ENCODE measurements at places on chromosomes 3 and 15. TPM values are rescaled to one million over a fixed set of nuclear protein-coding genes. Genes with fewer than 3 reads are reported as not detected.
A peak's percentile ranks its signal among the peaks of the same experiment; 100 is the strongest.

The SPPL2A gene
- total RNA-seq, result 95.9 TPM

The PLA2G4B gene
- 0.65 TPM for total RNA-seq

The KLHL24 gene
- 20.6 TPM for total RNA-seq

The TNIK gene
- total RNA-seq, result 3.1 TPM

DNA sequence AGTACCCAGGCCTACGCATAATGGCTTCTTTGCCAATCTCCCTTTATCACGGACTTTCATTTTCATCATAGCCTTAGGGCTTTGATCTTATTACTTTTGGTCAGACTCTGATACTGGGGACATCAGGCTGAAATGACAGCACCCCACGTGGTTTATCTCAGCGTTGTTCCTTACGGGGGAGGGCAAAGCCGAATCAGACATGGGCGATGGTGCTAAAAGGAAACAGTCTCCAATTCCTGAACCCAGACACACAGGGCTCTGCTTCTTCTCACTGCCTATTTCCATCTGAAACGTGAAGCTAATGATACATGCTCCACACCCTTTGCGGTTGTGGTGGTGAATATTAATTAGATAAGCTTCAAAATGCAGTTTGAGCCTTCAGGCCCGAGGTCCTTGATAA lies 59.4 kb upstream of the CD47 start:
- no peak for DNase-seq

- peak; percentile 4 for DNase-seq
Measured at GRCh38 chr15:100559330-100559729, 30.6 kb upstream of the CERS3 start.

GRCh38 chr3:126552688-126553283 lies 5.9 kb downstream of the C3orf22 start:
- DNase-seq, result no peak

DNA sequence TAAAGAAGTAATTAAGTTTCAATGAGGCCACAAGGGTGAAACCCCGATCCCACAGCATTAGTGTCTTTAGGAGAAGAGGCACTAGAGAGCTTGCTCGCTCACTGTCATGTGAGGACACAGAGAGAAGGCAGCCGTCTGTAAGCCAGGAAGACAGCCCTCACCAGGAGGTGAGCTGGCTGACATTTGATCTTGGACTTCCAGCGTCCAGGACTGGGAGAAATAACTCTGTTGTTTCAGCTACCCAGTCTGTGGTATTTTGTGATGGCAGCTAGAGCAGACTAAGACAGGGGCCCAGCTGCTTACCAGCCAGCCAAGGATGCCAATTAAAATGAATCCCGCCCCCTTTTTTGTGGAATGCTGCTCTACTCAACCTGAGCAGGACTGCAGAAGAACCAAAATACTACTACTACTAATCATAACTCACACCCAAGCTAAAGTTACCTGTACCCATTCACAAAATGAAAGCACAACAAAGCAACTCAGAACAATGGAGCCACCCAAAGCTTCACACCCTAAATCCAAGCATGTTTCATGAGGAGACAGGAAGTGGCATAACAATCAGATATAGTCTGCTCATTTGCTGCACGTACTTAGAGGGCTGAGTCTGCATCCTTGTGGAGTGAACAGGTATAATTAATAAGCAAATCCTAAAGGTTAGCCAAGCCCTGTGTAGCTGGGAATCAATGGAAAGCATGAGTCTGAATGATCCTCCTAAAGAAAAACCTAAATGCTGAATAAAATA lies 35.6 kb upstream of the RHCG start:
- no peak for DNase-seq
